ENCODE measurements at places on chromosomes 7 and 10. TPM values are rescaled to one million over a fixed set of nuclear protein-coding genes. Genes with fewer than 3 reads are reported as not detected.

The SSC4D gene
- 0.37 TPM for total RNA-seq

The ATOH7 gene
- not detected for total RNA-seq

The AKR1C3 gene
- total RNA-seq: 191 TPM

The ARHGEF5 gene
- 14.3 TPM for total RNA-seq

The CHRM2 gene
- 4.9 TPM for total RNA-seq

The LIPJ gene
- 5.3 TPM for total RNA-seq

The GRID2IP gene
- not detected for total RNA-seq

The ASZ1 gene
- not detected for total RNA-seq

The GSAP gene
- 3.5 TPM for total RNA-seq

The CCDC7 gene
- 25.2 TPM for total RNA-seq

The SLC13A4 gene
- not detected for total RNA-seq

The SH2D4B gene
- total RNA-seq: not detected

The HKDC1 gene
- total RNA-seq: 0.29 TPM

The RBAK gene
- 10.9 TPM for total RNA-seq

The INHBA gene
- 3.5 TPM for total RNA-seq

The SLC12A9 gene
- total RNA-seq: 9.9 TPM

The FAM25A gene
- total RNA-seq: not detected

The ANXA8 gene
- not detected for total RNA-seq

The IPMK gene
- total RNA-seq: 5.8 TPM

The WNT8B gene
- total RNA-seq: not detected

The SBDS gene
- 126 TPM for total RNA-seq

The C10orf105 gene
- not detected for total RNA-seq

The ANK3 gene
- 106 TPM for total RNA-seq

The SFRP5 gene
- 0.45 TPM for total RNA-seq

The PGAM2 gene
- total RNA-seq: not detected

The SYCE1 gene
- not detected for total RNA-seq

The AKR1C1 gene
- 17.4 TPM for total RNA-seq

The ALDH18A1 gene
- 26.8 TPM for total RNA-seq

The MACC1 gene
- total RNA-seq: not detected

The PLEKHS1 gene
- total RNA-seq: 1.7 TPM
